ENCODE measurements at places on chromosomes 12 and 14.
A peak's percentile ranks its signal among the peaks of the same experiment; 100 is the strongest.

DNA sequence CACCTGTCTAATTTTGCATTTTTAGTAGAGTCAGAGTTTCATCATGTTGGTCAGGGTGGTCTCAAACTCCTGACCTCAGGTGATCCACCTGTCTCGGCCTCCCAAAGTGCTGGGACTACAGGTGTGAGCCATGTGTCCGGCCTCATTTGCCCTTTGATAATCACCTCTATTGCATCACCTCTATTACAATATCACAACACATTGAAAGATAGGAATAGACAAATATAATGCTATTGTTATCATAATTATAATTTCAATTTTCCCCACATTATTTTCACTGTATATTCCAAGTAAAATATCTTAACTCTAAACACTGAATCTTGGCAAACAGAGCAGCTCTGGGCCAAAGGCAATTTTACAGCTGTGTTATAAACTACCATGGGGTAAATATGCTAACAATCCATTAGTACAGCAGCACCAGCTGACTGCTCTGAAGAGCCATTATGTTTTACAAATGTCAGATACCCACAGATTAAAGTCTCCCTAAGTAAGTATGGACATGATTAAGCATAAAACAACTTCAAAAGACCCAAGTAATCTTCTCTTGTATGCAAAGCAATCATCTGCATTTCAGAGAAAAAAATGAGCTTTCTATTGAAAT is 173.2 kb downstream of the MED13L start:
- no peak overlapping the region for H3K27ac ChIP-seq
- H3K27me3 ChIP-seq = no peaks in the 10 kb centered on the region
- H3K36me3 ChIP-seq = peaks cover 21% of the 10 kb centered on the region
- peaks cover 19% of the 10 kb centered on the region for H3K4me1 ChIP-seq
- no peak overlapping the region for H3K4me3 ChIP-seq

DNA sequence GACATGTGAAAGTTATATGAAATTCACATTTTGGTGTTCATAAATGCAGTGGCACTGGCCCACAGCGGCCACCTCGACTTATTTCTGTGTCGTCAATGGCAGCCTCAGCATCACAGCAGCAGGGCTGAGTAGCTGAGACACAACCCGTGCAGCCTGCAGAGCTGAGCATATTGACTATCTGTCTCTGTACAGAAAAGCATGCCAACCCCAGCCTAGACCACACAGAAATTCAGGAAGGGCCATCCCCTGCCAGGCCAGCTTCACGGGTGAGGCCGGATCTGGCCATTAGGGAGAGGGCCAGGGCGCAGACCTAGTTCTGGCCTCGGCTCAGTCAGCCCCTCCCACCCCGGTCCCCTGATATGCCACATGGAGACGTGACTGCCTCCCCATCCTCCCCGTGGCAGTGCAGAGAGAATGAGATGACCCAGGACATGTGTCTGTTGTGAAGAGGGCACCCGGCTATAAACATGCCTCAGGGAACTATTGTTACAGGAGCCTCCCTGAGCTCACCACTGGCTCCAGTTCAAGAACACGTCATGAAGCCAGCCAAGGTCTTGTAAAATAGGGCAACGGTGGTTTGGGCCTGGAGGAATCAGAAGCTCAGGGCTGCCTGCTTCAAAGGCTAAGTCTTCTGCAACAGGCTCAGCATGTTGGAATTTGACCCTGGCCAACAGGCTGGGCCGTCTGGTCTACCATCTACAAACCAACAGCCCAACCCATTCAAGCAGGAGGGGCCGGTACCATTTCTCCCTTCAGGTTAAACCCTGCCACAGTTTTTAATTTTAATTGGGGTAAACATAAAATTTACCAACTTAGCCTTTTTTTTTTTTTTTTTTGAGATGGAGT is 25.5 kb downstream of the SCARB1 start:
- peaks cover 4% of the 10 kb centered on the region for H3K36me3 ChIP-seq
- DNase-seq = no peak
- no peak overlapping the region for H3K4me3 ChIP-seq
- H3K4me1 ChIP-seq = peaks cover 23% of the 10 kb centered on the region
- H3K27ac ChIP-seq = peak overlapping the region; percentile 55

DNA sequence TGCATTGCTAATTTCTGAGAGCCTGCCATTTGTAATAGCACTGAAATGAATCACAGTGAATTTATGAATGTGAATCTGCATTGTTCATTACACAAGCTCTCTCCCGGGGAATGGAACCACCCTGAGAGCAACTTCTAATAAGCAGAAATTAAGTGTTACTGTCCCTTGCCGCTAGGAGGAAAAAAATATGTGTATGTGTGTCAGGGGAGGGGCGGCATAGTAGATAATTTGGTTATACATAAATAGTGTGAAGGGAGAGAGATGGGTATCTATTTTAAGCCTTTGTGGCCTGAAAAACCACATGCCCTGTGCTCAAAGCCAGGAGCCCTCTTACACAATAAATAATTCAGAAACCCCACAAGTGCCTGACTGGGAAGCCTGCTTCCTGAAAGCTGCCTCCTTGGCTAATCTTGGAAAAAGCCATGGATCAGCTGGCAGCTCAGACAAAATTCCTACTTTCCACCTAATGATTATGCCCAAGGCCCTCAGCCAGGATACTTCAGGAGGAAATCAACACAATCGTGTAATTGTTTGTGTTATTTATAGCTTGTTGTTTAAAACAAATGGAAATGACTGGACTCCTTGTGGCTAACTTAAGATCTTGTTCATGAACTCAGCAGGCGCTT is 366.2 kb upstream of the KITLG start:
- no peak for DNase-seq
- no peaks in the 10 kb centered on the region for H3K36me3 ChIP-seq
- no peak overlapping the region for H3K4me3 ChIP-seq
- no peaks in the 10 kb centered on the region for H3K27me3 ChIP-seq
- H3K27ac ChIP-seq = no peak overlapping the region
- H3K4me1 ChIP-seq = peaks cover 19% of the 10 kb centered on the region

GRCh38 chr14:65373016-65373670 is 39.4 kb upstream of the FUT8 start:
- DNase-seq = no peak
- no peaks in the 10 kb centered on the region for H3K27me3 ChIP-seq
- no peaks in the 10 kb centered on the region for H3K4me1 ChIP-seq

GRCh38 chr12:8446642-8447547 is 8.9 kb upstream of the CLEC6A start:
- no peaks in the 10 kb centered on the region for H3K36me3 ChIP-seq
- no peak for DNase-seq
- H3K27ac ChIP-seq = no peak overlapping the region
- H3K4me3 ChIP-seq = no peak overlapping the region
- peaks cover 6% of the 10 kb centered on the region for H3K4me1 ChIP-seq
- peaks cover 3% of the 10 kb centered on the region for H3K27me3 ChIP-seq

DNA sequence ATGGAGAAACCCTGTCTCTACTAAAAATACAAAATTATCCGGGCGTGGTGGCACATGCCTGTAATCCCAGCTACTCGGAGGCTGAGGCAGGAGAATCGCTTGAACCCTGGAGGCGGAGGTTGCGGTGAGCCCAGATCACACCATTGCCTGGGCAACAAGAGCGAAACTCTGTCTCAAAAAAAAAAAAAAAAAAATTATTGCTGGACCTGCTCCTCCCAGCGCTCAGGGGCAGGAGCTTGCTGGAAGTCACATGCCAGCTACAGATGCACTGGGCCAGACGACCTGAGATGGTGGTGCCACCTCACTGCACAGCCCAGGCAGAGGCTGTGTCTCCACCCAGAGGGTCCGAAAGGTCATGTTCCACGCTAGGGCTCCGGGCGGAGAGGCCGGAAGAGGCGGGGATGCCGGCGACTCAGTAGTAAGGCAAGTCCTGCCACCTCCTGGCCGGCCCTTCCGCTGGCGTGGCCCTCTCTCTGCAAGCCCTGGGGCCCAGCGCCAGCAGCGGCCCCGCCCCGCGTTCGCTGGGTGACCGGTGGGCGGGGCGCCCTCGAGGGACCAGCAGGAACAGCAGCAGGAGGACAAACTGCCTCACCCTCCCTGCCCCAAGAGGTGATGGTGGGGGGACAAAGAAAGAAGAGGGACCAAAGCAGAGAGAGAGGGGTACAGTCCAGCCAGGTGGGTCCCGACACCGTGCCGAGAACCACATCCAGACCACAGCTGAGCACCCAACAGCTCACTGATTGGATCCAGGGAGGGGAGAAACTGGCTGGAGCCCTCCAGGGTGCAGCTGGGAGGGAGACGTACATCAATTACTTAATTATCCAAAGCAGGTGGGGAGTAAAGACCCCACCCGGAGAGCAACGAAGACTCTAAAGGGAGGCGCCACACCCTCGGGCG is 3.6 kb upstream of the RHOF start:
- H3K4me1 ChIP-seq = peaks cover 40% of the 10 kb centered on the region
- DNase-seq = no peak
- peak overlapping the region; percentile 92 for H3K4me3 ChIP-seq
- H3K27ac ChIP-seq = peak overlapping the region; percentile 96
- H3K27me3 ChIP-seq = peaks cover 3% of the 10 kb centered on the region

DNA sequence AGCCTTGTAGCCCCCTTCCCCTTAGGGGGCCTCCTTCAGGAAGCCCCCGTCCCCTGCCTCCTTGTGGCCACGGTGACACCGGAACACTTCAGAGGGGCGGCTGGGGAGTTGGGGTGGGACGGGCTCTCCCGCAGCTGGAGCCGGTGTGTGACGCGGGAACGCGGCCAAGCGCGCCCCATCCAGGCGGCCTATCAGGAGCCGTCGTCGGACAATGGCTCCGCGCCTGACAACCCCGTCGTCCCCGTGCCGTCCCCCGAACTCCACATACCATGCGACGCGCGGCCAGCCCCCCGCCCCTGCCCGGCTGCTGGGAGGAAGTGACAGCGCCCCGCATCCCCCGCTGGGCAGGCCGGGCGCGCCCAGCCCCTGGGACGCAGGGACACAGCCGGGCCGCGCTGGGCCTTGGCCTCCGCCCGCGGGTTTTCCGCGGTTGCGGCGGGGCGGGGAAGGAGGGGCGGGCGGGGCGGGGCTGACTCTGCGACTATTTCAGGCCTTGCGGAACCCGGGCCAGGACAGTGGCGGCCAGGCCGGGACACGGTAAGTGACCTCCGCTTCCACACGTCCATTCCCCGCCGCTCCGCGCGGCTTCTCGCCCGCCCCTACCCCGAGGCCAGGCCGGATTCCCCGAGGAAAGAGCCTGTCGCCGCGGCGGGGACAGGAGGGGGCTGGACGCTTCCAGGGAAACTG is at the start of gene TNFAIP2:
Gene TNFAIP2 (plus strand): TSS at position 515 of the 687 bp plus-strand sequence. CDS start 2,997 bp downstream, outside the sequence.
- H3K27me3 ChIP-seq = peaks cover 16% of the 10 kb centered on the region
- H3K4me3 ChIP-seq = peak within 1 kb of the TSS; percentile 76
- peak within 1 kb of the TSS; percentile 67 for H3K27ac ChIP-seq

- H3K4me1 ChIP-seq = no peaks in the 10 kb centered on the region
- no peak for DNase-seq
- H3K4me3 ChIP-seq = no peak overlapping the region
- H3K27me3 ChIP-seq = no peaks in the 10 kb centered on the region
- no peak overlapping the region for H3K27ac ChIP-seq
- no peaks in the 10 kb centered on the region for H3K36me3 ChIP-seq
These were observed 234.5 kb upstream of the PLXNC1 start for GRCh38 chr12:93913845-93914244.

GRCh38 chr12:80230068-80230467 is 130.7 kb downstream of the OTOGL start:
- no peaks in the 10 kb centered on the region for H3K36me3 ChIP-seq
- no peaks in the 10 kb centered on the region for H3K27me3 ChIP-seq
- no peak overlapping the region for H3K4me3 ChIP-seq
- no peak for DNase-seq

- H3K27me3 ChIP-seq = no peaks in the 10 kb centered on the region
- peak overlapping the region; percentile 93 for H3K4me3 ChIP-seq
- DNase-seq = no peak
These were observed 2.0 kb downstream of the EEA1 start for GRCh38 chr12:92927055-92927435.

DNA sequence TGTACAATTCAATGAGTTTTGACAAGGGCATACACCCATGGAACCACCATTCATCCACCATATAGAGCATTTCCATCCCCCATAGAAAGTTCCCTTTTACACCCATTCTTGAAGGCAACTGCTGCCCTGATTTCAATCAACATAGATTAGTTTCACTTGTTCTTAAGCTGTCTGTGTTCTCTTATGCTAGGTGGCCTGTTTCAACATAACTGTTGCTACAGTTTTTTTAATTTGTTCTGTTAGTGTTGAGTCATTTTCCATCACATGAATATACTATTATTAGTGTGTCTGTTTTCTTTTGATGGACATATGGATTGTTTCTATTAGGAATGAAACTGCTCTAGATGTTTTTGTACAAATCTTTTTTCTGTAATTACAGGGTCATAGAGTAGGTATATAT is 123.4 kb downstream of the PTPRQ start:
- H3K36me3 ChIP-seq = no peaks in the 10 kb centered on the region
- no peak for DNase-seq
- H3K4me3 ChIP-seq = no peak overlapping the region
- H3K27ac ChIP-seq = no peak overlapping the region
- H3K27me3 ChIP-seq = no peaks in the 10 kb centered on the region

DNA sequence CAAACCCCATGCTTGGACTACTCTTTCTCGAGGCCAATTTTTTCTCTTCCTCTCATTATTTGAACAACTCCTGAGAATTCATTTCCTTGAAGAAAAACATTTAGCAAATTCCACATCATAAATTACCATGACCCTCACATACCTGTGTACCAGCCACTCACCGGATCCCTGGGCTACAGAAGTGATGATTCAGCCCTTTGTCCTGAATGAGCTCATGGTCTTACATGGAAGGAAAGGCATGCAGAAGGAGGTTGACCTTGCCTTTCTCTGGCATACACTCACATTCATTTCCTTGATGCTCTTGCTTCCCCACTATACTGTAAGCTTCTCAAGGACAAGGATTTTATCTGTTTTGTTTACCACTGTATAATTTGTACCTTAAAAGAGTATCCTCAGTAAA is 191.5 kb downstream of the SLC5A8 start:
- peak overlapping the region; percentile 66 for H3K4me3 ChIP-seq
- H3K27ac ChIP-seq = peak overlapping the region; percentile 95
- no peak for DNase-seq
- peaks cover 14% of the 10 kb centered on the region for H3K4me1 ChIP-seq

DNA sequence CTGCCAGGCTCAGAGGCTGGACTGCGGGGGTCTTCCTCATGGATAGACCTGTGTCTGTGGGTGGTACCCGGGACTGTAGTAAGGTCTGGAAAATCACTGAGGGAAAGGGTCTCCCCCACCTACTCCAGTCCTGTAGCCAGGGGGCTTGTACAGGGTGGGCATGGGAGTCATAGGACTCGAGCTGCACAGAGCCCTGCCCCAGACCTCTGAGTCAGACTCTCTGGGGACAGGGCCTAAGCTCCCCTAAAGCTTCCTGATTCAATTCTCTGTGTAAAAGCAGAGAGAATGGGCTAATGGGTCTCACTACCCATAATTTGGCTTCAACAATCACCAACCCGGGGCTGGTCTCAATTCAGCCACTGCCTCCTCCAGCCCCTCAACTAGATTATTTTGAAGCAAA is 27.0 kb downstream of the LRTM2 start:
- peaks cover 4% of the 10 kb centered on the region for H3K4me1 ChIP-seq
- no peak for DNase-seq
- no peaks in the 10 kb centered on the region for H3K36me3 ChIP-seq
- H3K27ac ChIP-seq = no peak overlapping the region
- no peak overlapping the region for H3K4me3 ChIP-seq
- H3K27me3 ChIP-seq = peaks cover 45% of the 10 kb centered on the region

DNA sequence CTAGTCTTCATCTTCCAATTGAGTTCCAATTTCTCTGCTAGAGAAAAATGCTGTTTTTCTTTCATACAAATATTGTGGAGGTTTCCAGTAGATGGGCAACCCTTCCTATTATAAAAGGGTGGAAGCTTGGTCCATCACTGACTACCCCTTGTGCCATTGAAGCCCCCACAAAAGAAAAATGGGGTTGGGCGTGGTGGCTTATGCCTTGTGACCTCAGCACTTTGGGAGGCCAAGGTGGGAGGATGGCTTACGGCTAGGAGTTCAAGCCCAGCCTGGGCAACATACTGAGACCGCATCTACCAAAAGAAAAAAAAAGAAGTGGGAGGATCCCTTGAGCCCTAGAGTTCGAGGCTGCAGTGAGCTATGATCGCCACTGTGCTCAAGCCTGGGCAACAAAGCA is 22.8 kb downstream of the NCKAP5L start:
- no peak for DNase-seq
- no peak overlapping the region for H3K4me3 ChIP-seq
- peaks cover 23% of the 10 kb centered on the region for H3K4me1 ChIP-seq
- H3K27me3 ChIP-seq = no peaks in the 10 kb centered on the region

All from type B pancreatic cell (in vitro differentiated cells).